ENCODE measurements at places on chromosomes 2 and 18.
A peak's percentile ranks its signal among the peaks of the same experiment; 100 is the strongest.

- no peak overlapping the region for H3K4me3 ChIP-seq
- H3K36me3 ChIP-seq = no peaks in the 10 kb centered on the region
- H3K27me3 ChIP-seq = no peaks in the 10 kb centered on the region
- DNase-seq = no peak
- peaks cover 15% of the 10 kb centered on the region for H3K4me1 ChIP-seq
Observed at GRCh38 chr2:126719833-126720351, 63.9 kb downstream of the GYPC start.

GRCh38 chr18:15165048-15165447 lies 417.1 kb downstream of the ANKRD30B start:
- no peak overlapping the region for H3K4me3 ChIP-seq
- no peaks in the 10 kb centered on the region for H3K36me3 ChIP-seq
- H3K4me1 ChIP-seq = no peaks in the 10 kb centered on the region
- no peak overlapping the region for H3K27ac ChIP-seq
- DNase-seq = no peak
- no peaks in the 10 kb centered on the region for H3K27me3 ChIP-seq

GRCh38 chr2:191974676-191975075 lies 127.8 kb upstream of the CAVIN2 start:
- no peak for DNase-seq
- H3K4me3 ChIP-seq = no peak overlapping the region

DNA sequence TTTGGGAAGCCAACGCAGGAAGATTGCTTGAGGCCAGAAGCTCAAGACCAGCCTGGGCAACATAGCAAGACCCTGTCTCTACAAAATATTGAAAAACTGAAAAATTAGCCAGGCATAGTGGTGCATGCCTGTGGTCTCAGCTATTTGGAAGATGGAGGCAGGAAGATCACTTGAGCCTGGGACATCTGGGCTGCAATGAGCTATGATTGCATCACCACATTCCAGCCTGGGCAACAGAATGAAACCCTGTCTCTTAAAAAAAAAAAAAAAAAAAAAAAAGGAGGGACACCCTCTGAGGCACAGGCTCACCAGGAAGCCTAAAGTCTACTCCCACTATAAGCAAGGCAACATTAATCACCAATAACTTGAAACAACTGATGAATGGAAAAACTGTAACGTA lies 151.1 kb downstream of the CCDC148 start:
- H3K36me3 ChIP-seq = no peaks in the 10 kb centered on the region
- H3K27ac ChIP-seq = no peak overlapping the region
- H3K4me1 ChIP-seq = no peaks in the 10 kb centered on the region
- no peak overlapping the region for H3K4me3 ChIP-seq
- no peaks in the 10 kb centered on the region for H3K27me3 ChIP-seq
- no peak for DNase-seq

GRCh38 chr2:170643346-170643745 lies 71.8 kb upstream of the SP5 start:
- no peaks in the 10 kb centered on the region for H3K4me1 ChIP-seq
- no peak overlapping the region for H3K27ac ChIP-seq
- H3K27me3 ChIP-seq = no peaks in the 10 kb centered on the region
- DNase-seq = no peak
- H3K4me3 ChIP-seq = no peak overlapping the region
- H3K36me3 ChIP-seq = no peaks in the 10 kb centered on the region

GRCh38 chr2:100910111-100910510 lies 90.2 kb downstream of the NPAS2 start:
- no peak overlapping the region for H3K4me3 ChIP-seq
- H3K36me3 ChIP-seq = no peaks in the 10 kb centered on the region
- H3K27ac ChIP-seq = no peak overlapping the region
- H3K27me3 ChIP-seq = no peaks in the 10 kb centered on the region
- H3K4me1 ChIP-seq = no peaks in the 10 kb centered on the region

- no peak overlapping the region for H3K4me3 ChIP-seq
- no peak for DNase-seq
- H3K36me3 ChIP-seq = no peaks in the 10 kb centered on the region
Observed at GRCh38 chr18:23756590-23757436, 67.6 kb downstream of the LAMA3 start.

GRCh38 chr2:197359859-197360258 lies 49.3 kb upstream of the ANKRD44 start:
- no peak overlapping the region for H3K4me3 ChIP-seq
- no peak overlapping the region for H3K27ac ChIP-seq
- no peak for DNase-seq
- no peaks in the 10 kb centered on the region for H3K36me3 ChIP-seq
- H3K27me3 ChIP-seq = no peaks in the 10 kb centered on the region
- H3K4me1 ChIP-seq = no peaks in the 10 kb centered on the region

GRCh38 chr2:128276878-128277675 lies 41.6 kb downstream of the HS6ST1 start:
- no peak overlapping the region for H3K4me3 ChIP-seq
- DNase-seq = peak; percentile 26

- no peaks in the 10 kb centered on the region for H3K4me1 ChIP-seq
- no peak overlapping the region for H3K27ac ChIP-seq
- DNase-seq = no peak
- H3K4me3 ChIP-seq = no peak overlapping the region
- no peaks in the 10 kb centered on the region for H3K27me3 ChIP-seq
- no peaks in the 10 kb centered on the region for H3K36me3 ChIP-seq
Observed at GRCh38 chr18:28075501-28075900, 101.4 kb downstream of the CDH2 start.

- DNase-seq = no peak
- H3K36me3 ChIP-seq = no peaks in the 10 kb centered on the region
- H3K27ac ChIP-seq = no peak overlapping the region
- no peak overlapping the region for H3K4me3 ChIP-seq
Observed at GRCh38 chr2:211407076-211407475, 850.7 kb downstream of the CPS1 start.

- no peak overlapping the region for H3K4me3 ChIP-seq
- H3K36me3 ChIP-seq = peaks cover 35% of the 10 kb centered on the region
- peak overlapping the region; percentile 84 for H3K27ac ChIP-seq
- DNase-seq = no peak
- H3K27me3 ChIP-seq = no peaks in the 10 kb centered on the region
- peaks cover 100% of the 10 kb centered on the region for H3K4me1 ChIP-seq
Observed at GRCh38 chr2:217920879-217921603, 81.8 kb downstream of the TNS1 start.

DNA sequence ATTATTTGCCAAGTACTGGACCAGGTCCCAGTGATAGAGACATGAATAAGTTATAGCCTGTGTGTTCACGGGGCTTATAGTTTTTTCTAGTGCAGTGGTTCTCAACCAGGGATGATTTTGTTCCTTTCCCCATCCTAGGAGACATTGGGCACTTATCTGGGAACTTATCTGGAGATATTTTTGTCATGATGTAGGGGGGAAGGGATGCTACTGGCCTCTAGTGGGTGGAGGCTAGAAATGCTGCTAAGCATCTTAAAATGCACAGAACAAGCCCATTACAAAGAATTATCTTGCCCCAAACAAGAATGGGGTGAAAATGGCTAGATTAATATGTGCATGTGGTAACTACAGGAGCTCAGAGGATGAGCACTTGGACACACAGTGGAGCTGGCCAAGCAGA lies 75.2 kb downstream of the KLHL29 start:
- H3K27ac ChIP-seq = no peak overlapping the region
- no peak overlapping the region for H3K4me3 ChIP-seq
- no peaks in the 10 kb centered on the region for H3K27me3 ChIP-seq
- no peak for DNase-seq
- H3K36me3 ChIP-seq = no peaks in the 10 kb centered on the region
- H3K4me1 ChIP-seq = no peaks in the 10 kb centered on the region

DNA sequence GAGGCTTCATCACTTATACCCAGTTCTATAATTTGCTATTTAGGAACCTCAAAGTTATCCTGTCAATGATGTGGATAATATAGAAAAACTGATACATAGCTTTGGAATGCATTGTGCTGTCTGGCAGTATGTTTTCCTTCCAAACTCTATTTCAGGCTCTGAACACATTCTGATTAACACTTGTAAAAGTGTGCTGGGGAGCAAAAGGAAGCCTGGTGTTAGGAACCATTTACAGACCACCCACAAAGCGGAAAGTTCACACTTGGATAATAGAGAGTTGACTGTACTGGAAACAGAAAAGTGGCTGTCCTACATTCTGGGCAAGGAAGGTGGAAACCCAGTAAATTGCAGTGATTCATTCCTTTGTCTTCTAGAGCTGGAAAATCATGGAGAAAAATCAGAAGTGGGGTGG lies 114.5 kb upstream of the ZFP36L2 start:
- H3K27me3 ChIP-seq = no peaks in the 10 kb centered on the region
- H3K36me3 ChIP-seq = no peaks in the 10 kb centered on the region
- no peak for DNase-seq
- peaks cover 39% of the 10 kb centered on the region for H3K4me1 ChIP-seq
- H3K4me3 ChIP-seq = no peak overlapping the region
- H3K27ac ChIP-seq = peak overlapping the region; percentile 38

- H3K27ac ChIP-seq = no peak overlapping the region
- H3K4me1 ChIP-seq = no peaks in the 10 kb centered on the region
- no peaks in the 10 kb centered on the region for H3K36me3 ChIP-seq
- H3K27me3 ChIP-seq = peaks cover 12% of the 10 kb centered on the region
Observed at GRCh38 chr2:643761-644160, 33.4 kb downstream of the TMEM18 start.

DNA sequence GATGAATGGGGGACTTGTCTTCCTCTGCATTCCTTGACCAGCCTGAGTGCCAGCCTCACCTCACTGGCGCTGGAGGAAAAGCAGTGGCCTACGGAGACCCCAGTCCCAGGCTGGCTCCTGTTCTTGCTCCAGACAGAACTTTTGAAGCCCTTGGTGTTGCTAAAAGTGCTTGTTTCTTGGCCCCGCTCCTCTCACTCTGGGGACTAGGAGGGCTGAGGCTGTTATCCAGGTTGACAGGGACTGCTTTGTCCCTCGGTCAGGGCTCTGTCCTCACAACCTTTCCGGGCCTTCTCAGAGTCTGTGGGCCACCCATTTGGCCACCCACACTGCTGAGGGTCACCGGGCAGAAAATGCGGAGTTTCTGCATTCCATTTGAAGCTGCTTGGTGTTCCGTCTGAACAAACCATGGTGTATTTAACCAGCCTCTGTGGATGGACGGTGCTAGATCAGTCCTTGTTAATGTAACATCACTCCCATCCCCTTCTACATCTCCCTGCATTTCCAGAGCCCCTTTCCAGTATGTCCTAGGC lies 25.6 kb downstream of the B3GNT7 start:
- no peaks in the 10 kb centered on the region for H3K36me3 ChIP-seq
- DNase-seq = no peak
- H3K27ac ChIP-seq = no peak overlapping the region

- DNase-seq = no peak
- H3K4me3 ChIP-seq = no peak overlapping the region
- peaks cover 56% of the 10 kb centered on the region for H3K36me3 ChIP-seq
- no peaks in the 10 kb centered on the region for H3K27me3 ChIP-seq
- peaks cover 12% of the 10 kb centered on the region for H3K4me1 ChIP-seq
Observed at GRCh38 chr2:43887176-43887575, 48.4 kb downstream of the ABCG8 start.

DNA sequence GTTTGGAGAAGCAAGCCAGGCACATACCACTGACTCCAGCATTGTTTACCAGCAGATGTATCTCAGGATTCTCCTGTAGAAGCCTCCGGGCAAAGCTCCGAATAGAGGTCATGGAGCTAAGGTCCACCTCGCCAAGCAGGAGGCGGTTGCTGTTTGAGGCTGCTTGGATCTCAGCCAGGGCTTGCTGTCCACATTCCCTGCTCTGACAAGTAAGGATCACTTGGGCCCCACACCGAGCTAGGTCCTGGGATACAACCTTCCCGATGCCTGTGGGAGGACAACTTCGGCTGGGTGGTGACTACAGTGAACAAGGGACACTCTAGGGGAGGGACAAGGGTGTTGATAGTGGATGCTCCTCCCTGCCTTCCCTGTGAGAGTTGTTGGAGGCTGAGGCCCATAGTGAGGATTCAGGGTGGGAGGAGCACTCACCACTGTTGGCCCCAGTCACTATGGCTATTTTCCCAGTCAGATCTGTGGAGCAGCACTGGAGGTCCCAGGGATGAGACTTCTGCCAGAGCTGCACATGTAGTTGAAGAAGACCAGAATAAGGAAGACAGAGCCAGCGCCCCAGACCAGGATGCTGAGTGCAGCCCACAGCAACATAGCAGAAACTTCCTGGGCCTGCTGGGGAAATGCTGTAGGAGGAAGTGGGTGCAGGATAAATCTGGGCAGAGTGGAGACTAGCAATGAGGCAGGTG lies 8.3 kb downstream of the C2orf81 start:
- no peak overlapping the region for H3K27ac ChIP-seq
- no peak for DNase-seq
- H3K36me3 ChIP-seq = no peaks in the 10 kb centered on the region
- peaks cover 11% of the 10 kb centered on the region for H3K27me3 ChIP-seq
